ENCODE measurements at places on chromosomes 2 and 18. TPM values are rescaled to one million over a fixed set of nuclear protein-coding genes. Genes with fewer than 3 reads are reported as not detected.
A peak's percentile ranks its signal among the peaks of the same experiment; 100 is the strongest.

DNA sequence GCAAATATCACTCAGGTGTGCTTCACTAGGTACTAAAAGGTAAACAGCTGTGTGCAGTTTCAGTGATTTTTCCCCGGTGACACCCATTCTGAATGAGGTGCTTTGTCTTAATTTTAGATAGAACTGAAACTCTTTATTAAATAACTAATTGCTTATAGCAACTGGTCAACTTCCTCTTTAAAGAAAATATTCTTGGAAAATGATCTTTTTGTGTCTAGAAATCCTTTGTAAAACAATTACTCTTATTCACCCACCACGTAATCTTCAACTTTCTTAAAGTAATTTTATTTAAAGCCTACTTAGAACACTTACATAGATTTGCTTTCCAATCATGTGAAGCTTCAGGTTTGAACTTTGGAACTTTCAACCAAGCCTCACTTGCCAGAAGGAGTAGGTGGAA is 57.9 kb upstream of the RMDN2 start:
- H3K4me3 ChIP-seq: no peak overlapping the region
- no peaks in the 10 kb centered on the region for H3K36me3 ChIP-seq
- H3K27ac ChIP-seq: no peak overlapping the region
- H3K27me3 ChIP-seq: no peaks in the 10 kb centered on the region
- peaks cover 16% of the 10 kb centered on the region for H3K4me1 ChIP-seq
- DNase-seq: no peak

DNA sequence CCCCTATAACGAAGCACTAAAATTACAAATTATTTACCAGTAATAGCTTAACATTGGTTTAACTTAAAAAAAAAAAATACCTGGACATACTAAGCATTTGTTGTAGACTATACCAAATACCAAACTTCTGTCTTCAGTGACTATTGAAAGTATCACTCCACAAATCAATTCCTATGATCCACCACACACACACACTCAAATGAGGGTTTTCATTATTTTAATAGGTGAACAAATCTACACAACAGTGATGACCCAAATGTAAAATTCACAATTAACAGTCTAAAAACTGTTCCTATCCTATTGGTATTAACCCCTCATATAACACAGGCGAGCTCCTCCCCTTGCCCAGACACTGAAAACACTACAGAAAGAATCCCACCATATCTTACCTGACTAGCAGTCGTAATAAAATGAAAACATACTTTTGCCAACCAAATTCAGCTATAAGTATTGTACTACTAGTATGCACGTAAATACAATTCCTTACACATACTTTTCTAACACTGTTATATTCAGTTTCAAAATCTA is 2.5 kb downstream of the SP3 start:
- peaks cover 44% of the 10 kb centered on the region for H3K4me1 ChIP-seq
- H3K27me3 ChIP-seq: no peaks in the 10 kb centered on the region
- H3K36me3 ChIP-seq: no peaks in the 10 kb centered on the region

MGAT4A gene
- 13.8 TPM for total RNA-seq

CDCA7 gene
- 17.3 TPM for total RNA-seq

DNA sequence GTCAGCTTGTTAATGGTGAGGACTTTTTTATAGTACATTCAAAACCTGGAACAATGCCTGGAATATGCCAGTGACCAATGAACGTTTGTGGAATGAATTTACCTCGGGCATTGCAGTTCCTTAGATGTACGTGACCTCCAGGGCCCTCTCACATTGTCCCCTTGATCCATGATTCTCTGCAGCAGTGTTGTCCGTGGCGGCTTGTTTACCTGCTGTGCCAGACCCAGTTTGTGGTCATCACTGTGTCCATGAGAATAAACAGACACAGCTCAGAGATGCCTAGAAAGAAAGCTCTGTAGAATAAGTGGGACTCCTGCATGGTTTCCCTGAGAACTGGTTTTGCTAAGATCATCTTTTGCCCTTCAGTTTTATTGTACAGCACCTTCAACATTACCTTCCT is 1132.2 kb downstream of the DPP10 start:
- no peak for DNase-seq
- no peak overlapping the region for H3K27ac ChIP-seq
- no peaks in the 10 kb centered on the region for H3K27me3 ChIP-seq
- H3K4me3 ChIP-seq: no peak overlapping the region

PROKR1 gene
- 0.13 TPM for total RNA-seq

- DNase-seq: peak; percentile 40
- H3K4me1 ChIP-seq: peaks cover 3% of the 10 kb centered on the region
- no peaks in the 10 kb centered on the region for H3K36me3 ChIP-seq
- no peak overlapping the region for H3K27ac ChIP-seq
These were observed 27.3 kb upstream of the GPR17 start for GRCh38 chr2:127618551-127619202.

Measured in suprapubic skin (tissue), 4 donors.